ENCODE measurements at places on chromosomes 16 and 17. TPM values are rescaled to one million over a fixed set of nuclear protein-coding genes. Genes with fewer than 3 reads are reported as not detected.

YBX2 gene
- 0.39 TPM for total RNA-seq

- DNase-seq, result no peak
These were observed 36.8 kb downstream of the NLRC5 start for GRCh38 chr16:57025941-57026777.

- DNase-seq, result no peak
These were observed 329 bp downstream of the SMARCD2 start for GRCh38 chr17:63842173-63842539.

- DNase-seq, result no peak
These were observed 1.0 kb downstream of the IRX3 start for GRCh38 chr16:54285414-54286089.

DNA sequence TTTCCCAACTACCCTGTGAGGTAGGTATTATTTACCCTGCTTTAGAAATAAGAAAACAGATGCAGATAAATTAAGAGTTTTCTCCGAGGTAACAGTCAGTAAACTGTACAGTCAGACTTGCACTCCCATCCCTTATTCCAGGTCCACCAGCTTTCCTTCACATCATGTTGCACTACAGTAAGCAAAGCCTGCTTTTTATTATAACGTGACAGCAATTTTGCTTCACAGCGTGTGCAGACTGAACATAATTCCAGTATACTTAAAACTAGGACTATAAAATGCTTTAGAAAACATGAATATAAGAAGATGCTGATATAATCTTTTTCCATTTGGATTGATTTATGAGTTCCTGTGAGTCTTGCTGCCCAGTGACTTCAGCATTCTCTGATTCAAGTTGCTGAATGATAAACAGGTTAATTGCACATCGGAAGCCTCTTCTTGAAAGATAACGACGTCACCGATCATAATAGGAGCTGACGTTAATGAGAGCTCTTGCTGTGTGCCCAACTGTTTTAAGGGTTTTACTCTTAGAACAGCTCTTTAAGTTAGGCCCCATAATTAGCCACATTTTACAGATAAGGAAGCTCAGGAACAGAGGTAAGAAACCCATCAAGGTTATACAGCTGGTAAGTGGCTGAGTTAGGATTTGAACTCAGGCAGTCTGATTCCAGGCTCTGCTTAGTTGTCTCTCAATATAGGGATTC lies 1.4 kb downstream of the LIG3 start:
- no peak for DNase-seq
